ENCODE measurements at places on chromosomes 12 and 14. TPM values are rescaled to one million over a fixed set of nuclear protein-coding genes. Genes with fewer than 3 reads are reported as not detected.

Gene GRIN2B
- total RNA-seq, result 0.13 TPM

Gene TAS2R30
- total RNA-seq, result 2.0 TPM

- DNase-seq, result no peak
These were observed 62.7 kb downstream of the CHST11 start for GRCh38 chr12:104519190-104520019.

DNA sequence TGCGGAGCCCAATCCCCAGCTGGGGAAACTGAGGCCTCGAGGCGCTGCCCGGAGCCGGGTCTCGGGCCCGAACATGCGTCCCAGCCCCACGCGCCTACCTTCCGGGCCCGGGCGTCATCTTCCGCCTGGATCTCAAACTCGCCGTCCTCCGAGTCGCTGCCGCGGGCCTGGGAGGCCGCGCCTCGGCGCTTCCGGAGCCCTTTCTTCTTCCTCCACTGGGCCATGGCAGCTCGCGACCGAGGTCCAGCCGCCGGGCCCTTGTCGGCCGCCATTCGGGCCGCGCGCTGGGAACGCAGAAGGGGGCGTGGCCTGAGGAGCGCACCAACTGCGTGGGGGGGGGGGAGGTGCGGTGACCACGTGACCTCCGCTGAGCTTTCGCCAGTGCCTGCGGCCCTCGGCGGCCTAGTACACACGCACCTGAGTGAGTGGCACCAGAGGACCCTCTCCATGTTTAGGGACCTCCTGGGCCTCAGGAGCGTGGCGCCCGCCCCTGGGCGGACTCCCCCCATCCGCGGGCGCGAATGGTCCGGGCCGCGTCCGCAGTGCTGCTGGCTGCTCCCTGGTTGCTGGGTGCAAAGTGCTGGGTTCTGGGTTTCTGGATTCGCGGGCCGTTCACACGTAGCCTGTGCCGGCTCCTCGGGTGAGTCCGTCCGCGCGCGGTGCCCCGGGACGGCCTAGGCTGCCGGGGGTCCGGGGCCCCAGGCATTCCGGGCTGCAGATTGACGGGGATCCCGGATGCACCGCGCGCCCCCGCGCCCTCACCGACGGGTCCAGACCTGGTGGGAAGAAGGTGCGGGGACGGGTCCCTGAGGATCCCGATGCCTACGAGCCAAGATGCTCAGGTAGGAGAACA lies at the start of the genes DDX54 and RITA1:
TSS of gene DDX54 (minus strand) at position 299 of the 853 bp plus-strand sequence. CDS start at position 272, 27 bp downstream.
TSS of gene RITA1 (plus strand) at position 542 of the 853 bp plus-strand sequence. CDS start 1,026 bp downstream, outside the sequence.
- DNase-seq, result peak; percentile 95

Gene KLRC3
- total RNA-seq, result not detected

- no peak for DNase-seq
These were observed 353.9 kb downstream of the PCNX1 start for GRCh38 chr14:71261206-71261605.

DNA sequence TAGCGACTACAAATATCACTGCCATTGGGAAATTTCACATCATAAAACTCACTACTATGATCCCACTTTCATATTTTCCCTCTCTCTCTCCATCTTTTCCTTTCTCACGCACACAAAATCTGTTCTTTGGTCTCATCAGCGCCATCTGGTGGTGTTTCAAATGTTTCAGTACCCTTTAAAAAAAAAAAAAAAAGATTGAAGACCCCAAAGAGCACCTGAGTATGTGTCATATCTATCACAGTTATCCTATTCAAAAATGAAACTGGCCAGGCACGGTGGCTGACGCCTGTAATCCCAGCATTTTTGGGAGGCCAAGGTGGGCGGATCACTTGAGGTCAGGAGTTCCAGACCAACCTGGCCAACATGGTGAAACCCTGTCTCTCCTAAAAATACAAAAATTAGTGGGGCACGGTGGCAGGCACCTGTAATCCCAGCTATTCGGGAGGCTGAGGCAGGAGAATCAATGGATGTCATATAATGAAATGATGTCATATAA lies 72.4 kb downstream of the TTC9 start:
- no peak for DNase-seq

GRCh38 chr12:56206452-56207166 lies 15.1 kb downstream of the RNF41 start:
- peak; percentile 88 for DNase-seq

Gene MMP14
- 56.5 TPM for total RNA-seq

- DNase-seq, result no peak
These were observed 1.7 kb downstream of the ZDHHC17 start for GRCh38 chr12:76765598-76765997.

GRCh38 chr14:51865953-51866747 lies 5.7 kb downstream of the GNG2 start:
- no peak for DNase-seq

GRCh38 chr12:31850268-31850667 lies 108.9 kb upstream of the RESF1 start:
- DNase-seq, result no peak

DNA sequence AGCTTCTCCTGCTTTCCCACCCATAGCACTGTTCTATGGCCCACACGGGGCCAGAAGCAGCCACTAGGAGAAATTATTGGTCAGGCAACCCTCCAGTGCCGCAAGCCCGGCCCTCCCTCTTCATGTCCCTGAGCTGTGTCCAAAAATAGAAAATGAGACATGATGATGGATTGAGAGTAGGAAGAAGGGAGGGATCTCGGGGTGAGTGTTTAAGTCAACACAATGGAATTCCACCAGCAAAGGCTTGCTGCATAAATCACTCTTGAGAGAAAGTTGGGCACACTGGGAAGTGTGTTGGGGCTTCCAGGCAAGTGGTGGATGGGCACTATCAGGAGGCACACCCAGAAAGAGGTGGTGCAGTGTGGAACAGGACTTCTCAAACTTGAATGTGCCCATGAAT lies 94.2 kb downstream of the LLPH start:
- no peak for DNase-seq

GRCh38 chr12:82942521-82942920 lies 255.8 kb downstream of the TMTC2 start:
- DNase-seq, result no peak

GRCh38 chr12:87801860-87802720 lies 227.1 kb downstream of the C12orf50 start:
- DNase-seq, result no peak

Gene TEX52
- total RNA-seq, result 0.20 TPM
